ENCODE measurements at places on chromosomes 11 and 22. TPM values are rescaled to one million over a fixed set of nuclear protein-coding genes. Genes with fewer than 3 reads are reported as not detected.

DNA sequence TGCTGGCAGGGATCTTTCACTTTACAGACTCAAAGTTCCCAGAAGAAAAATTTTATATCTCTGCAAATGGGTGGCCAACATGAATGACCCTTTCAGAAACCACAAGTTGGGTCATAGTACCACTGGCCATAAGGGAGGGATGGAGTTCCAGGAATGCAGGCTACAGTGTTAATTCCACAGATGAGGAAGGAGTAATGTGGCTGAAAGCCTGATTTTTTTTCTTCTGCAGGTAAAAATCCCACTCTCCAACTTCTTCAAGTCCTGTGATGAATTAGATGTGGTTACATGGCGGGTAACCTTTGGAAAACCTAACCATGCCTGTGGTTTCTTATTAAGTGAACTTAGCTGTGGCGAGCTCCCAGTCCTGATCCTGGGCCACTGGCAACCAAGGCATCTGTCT lies 103.2 kb downstream of the SLC1A2 start:
- no peak for DNase-seq

The RBM7 gene
- 48.7 TPM for polyA plus RNA-seq

The KREMEN1 gene
- 23.7 TPM for polyA plus RNA-seq

The GUCY1A2 gene
- polyA plus RNA-seq, result 3.3 TPM

The MED15 gene
- polyA plus RNA-seq, result 62.5 TPM

The GGT1 gene
- 72.1 TPM for polyA plus RNA-seq

DNA sequence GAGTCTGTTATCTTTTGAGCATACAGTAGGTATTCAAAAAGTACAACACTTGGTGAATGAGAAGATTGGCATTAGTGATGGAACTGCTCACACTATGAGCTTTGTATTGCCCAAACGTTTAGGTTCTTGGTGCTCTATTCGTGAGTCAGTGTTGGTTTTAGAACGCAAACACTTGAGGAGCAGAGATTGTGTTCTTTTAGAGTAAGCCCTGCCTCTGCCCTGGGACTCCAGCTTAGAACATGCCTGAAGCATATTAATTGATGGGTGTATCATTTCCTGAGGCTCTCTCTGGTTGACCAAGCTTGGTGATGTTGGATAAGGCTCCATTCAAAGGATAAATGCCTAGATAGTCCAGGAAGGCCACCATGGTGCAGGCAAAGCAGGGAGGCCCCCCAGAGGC lies 10.9 kb downstream of the MTNR1B start:
- no peak for DNase-seq

DNA sequence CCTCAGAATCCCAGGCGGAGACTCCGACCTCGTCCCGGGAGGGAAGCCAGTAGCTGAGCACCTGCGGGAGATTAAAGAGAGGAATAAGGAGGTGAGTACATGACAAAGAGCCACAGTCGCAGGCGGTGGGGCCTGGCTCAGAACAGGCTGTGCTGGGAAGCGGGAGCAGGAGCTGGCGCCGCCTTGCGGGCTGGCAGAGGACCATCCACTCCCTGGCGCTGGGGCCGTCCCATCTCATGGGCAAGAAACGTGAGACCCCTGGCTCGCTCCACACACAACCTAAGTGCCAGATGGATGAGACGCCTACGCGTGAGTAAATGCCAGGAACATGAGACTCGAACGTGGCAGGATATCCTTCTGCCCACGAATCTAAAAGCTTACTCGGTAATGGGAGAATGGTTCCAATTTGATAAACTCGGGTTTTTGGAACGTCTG lies 6.3 kb downstream of the CEND1 start:
- peak; percentile 74 for DNase-seq

The HEPHL1 gene
- 0.20 TPM for polyA plus RNA-seq

GRCh38 chr11:65526744-65527143 lies 1.9 kb downstream of the SCYL1 start:
- no peak for DNase-seq

- DNase-seq, result no peak
Measured at GRCh38 chr22:38485783-38486182, 17.9 kb downstream of the KDELR3 start.

DNA sequence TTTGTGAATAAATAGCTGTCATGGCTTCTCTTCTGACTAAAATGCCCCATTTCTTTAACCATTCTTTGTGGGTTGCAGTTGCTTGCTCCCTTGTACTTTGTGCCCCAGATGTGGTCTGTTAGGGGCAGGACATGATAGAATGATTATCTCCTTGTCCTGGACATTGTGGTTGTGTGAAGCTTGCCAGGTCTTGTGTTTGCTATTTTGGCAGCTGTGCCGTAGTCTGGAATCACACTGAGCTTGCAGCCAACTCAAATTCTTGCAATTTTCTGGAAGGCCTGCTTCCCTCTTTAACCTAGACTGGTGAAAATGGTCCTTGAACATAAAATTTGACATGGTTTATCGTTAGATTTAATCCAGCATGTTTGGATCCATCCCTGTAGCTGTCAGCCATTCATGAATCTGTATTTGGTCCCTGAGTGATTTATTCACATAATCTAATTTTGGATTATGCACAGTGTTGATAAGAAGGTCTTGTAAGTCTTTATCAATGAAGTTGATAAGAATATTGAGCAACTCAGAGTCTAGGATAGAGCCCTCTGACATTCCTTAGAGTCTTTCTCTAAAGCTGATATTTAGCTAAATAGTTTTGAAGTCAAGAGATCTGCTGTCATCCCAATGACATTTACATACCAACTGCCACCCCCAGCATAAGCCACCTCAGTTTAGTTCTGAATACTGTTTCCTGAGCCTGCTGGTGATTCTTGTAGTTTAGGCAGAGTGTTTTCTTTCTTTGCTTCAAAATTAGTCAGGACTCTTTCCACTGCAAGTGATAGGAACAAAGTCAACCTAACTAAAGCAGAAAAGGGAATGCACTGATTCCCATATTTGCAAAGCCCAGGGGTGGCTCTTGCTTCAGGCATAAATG lies 9.8 kb downstream of the SPON1 start:
- no peak for DNase-seq

The CLDN25 gene
- polyA plus RNA-seq, result not detected

GRCh38 chr22:49973018-49973961 lies 12.7 kb downstream of the PIM3 start:
- no peak for DNase-seq

The C22orf31 gene
- 1.8 TPM for polyA plus RNA-seq

DNA sequence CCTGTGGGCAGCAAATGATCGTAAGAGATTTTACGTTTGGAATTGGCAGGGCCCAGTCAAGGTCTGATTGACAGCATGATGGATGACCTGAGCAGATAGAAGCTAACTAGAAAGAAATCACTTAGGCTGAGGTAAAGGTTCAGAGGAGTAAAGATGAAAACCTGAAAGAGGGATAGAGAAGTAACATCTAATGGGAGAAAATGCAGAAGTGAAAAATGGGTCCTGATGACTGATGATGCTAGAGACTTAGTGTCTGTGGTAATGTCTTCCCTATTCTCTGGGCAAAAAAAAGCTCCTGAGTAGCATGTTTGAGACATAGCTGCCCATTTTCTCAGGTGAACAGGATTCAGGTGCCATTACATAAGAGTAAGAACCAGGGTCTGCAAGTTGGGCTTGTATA lies 628.8 kb upstream of the ANO5 start:
- no peak for DNase-seq

The MS4A12 gene
- not detected for polyA plus RNA-seq

DNA sequence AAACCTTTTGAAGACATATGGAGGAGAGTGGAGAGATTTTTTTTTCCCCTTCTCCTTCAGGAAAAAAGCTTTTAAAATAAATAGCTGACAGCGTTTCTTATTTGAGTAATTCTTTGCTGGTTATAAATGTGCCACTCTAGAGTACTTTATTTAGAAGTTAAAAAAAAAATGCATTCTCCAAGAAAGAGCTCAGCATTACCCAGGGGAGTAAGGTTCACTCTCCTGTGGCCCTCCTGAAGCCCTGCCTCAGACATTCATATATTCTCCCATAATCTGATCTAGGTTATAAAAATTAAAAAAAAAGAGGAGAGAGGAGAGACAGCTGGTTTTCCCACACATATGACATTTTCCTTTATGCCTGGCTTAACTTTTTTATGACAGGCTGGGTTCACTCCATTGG lies 545.2 kb upstream of the CADM1 start:
- DNase-seq, result no peak

DNA sequence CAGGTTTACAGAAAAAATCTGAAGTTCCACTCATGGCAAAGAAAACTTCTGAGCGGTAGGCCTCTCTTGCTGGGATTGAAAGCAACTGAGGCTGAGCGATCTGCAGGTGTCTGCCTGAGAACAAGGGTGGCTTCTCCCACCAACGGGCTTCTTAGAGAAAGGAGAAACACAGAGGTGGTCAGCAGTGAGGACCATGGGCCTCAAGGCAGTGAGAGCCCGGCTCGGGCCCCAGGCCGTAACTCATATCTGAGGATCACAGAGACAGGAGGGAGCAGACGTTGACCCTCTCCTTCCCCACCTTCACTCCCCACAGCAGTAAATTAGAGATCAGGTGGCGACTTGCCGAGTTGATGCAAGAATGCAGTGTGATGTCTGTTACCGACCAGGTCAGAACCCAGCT lies 50.9 kb upstream of the RTL6 start:
- DNase-seq, result no peak

DNA sequence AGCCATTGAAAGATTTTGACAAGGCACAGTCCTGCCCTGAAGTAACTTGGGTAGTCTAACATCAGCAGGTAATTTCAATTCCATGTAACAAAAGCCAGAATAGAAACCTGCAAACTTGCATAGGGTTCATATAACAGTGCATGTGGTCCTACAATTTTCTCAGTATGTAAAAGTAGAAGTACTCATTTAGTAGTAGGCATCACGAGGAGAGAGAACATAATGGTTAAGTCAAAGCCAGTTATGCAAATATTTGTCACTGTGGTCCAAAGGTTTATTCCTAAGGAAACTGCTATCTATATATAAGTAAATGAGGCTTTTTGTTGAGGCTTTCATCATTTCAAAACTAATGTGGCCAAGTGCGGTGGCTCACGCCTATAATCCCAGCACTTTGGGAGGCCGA lies 10.1 kb downstream of the ATP5MG start:
- DNase-seq, result no peak

The TCN1 gene
- not detected for polyA plus RNA-seq

GRCh38 chr22:47367993-47368945 lies 605.8 kb downstream of the TBC1D22A start:
- no peak for DNase-seq

GRCh38 chr22:38270091-38270992 lies 2.5 kb downstream of the TMEM184B start:
- no peak for DNase-seq

The MIOX gene
- 13.6 TPM for polyA plus RNA-seq

DNA sequence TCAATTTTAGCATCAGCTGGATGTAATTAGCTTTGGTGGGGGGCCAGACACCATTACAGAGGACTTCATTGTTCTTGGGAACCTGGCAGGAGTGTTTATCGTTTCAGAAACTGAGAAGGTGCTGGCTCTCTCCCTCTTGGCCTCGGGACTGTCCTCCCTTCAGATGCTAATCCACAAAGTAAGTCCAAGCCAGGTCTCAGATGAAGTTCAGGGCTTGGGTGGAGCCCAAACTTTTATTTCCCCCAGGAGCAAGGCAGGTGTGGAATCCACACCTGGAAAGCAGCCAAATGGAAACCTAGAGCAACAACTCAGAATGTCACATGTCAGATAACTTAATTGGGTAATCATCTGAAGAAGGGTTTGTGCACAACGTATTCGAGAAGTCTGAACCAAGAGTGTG lies 119.2 kb downstream of the ME3 start:
- no peak for DNase-seq

The TIMP3 gene
- 120 TPM for polyA plus RNA-seq

- no peak for DNase-seq
Measured at GRCh38 chr11:28636566-28636965, 528.4 kb downstream of the METTL15 start.

The YIF1A gene
- polyA plus RNA-seq, result 61.5 TPM
